ENCODE measurements at places on chromosomes 2 and 18. TPM values are rescaled to one million over a fixed set of nuclear protein-coding genes. Genes with fewer than 3 reads are reported as not detected.

Gene MAIP1
- total RNA-seq: 53.6 TPM

- DNase-seq: no peak
Measured at GRCh38 chr18:49441338-49441938, 19.0 kb downstream of the DYM start.

Gene COL3A1
- total RNA-seq: not detected

DNA sequence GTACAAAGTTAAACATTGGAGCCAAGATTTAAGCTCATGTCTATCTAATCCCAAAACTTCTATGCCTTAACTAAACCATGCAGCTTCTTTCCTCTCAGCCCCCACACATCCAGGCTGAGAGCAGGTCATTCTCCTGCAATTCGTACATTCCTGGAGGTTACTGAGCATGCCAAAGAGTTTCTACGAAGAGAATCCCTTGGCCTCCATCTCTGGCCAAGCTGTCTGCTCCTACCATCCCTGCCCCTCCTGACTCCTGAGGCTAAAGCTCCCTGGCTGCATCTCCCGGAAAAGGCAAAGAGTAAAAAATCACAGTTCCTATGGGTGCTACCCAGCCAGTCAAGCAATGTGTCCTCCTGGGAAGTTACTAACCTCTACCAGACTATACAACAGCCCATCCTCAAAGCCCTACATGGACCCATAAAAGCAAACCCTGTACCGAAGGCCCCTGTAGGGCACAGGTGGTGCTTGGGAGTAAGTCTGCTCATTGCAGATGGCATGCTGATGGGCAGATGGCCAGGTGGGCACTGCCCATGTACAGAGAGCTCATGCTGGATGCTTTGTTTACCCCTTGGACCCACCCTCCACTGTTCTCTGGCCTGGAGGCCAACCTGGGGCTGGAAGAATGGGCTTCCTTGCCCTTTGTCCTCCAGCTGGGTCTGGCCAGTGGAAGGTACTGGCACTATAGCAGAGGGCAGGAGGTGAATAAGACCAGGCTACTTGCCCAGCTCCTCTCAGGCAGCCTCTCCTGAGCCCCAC is 99.5 kb downstream of the TTC32 start:
- DNase-seq: peak; percentile 71
